Stimulated activated CD4-positive, alpha-beta T cell treated with anti-CD3 and anti-CD28 coated beads, TNF-alpha, amount 100 ng/mL, for 4 hours (primary cell): ENCODE measurements at places on chromosomes 2 and 18.

DNA sequence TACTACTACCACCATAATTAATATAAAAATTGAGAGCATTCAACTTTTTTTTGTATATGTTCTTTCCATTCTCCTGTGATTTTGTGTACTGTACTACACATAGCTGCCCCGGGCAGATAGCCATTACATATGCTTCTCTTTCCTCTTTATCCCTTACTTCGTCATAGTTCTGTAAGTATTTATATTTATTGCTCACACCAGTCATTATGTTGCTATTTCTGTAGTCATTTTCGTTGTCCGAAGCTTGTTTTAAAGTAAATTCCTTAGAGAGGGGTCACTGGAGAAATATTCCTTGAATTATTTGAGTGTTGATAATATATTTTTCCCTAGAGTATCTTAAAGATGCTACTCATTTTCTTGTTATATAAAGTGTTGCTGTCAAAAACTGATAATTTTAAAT, 144.0 kb downstream of the CLIP4 start:
- DNase-seq, result no peak

GRCh38 chr18:64513401-64513800, 364.5 kb upstream of the LINC00305 start:
- no peak for DNase-seq

DNA sequence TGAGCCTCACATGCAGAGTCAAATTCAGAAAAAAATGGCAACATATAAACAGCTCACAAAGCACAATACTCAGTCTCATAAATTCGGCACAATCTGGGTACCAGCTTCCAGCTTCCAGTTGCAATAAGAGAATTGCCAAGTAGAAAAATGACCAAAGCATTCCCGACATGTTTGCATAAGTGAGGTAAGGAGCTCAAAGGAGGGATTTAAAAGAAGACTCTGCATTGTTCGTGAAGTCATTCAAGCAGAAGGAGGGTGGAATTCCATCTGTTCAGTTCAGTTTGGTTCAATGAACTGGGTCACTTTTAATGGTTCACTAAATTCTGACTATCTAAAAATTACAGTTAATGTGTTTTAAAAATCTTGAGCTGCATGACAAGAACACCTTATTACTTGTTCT, 106.7 kb upstream of the KLHL14 start:
- no peak for DNase-seq

DNA sequence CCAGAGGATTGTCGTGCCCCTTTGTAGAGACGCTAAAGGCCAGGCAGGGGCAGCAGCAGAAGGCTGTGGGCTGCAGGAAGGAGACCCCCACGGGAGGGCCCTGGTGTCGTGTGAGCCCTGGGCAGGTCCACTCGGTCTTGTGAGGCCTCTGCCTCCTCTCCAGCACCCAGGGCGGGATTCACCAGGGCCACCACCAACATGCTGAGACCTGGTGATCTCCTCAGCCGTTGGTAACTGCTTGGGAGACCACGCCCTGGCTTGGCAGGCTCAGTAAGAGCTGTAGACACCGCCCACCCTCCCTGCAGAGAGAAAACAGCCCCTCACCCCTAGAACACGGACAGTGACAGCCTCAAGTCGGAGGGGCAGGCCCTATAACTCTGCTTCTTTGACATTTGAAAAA, 21.1 kb downstream of the MBP start:
- no peak for DNase-seq

DNA sequence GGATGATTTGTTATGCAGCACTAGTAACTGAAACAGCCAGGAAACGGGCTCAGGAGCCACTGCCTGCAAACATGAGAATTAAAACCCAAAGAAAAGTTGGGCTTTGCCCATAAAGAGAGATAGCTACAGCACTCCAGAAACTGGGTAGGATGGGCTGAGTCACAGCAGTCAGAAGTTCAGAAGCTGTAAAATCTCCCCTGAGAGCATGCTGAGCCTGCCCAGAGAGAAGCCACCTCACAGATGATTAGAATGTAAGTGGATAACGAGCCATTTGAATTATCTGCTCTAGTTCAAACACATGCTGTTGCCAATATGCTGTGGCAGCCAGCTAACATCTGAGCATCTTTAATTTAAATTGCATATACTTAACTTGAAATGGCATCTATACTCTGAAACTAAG, 388.1 kb upstream of the ACVR2A start:
- no peak for DNase-seq

DNA sequence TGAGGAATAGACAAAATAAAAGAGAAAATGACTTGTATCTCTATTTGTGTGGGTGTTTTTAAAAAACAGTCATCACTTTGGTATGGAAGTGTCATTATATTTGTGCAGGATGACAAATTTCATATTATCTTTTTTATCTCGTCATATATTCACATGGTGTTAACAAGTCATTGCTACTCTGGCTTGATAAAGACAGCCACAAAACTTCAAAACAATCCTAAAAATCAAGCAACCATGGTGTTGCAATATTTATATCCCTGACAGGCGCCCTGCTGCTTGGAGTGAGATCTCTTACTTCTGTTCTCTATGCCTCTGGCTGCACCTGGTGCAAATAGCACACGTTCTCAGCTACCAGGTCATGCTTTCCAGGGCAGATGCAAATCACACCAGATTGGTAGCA, 278.0 kb upstream of the EPHA4 start:
- DNase-seq, result no peak

DNA sequence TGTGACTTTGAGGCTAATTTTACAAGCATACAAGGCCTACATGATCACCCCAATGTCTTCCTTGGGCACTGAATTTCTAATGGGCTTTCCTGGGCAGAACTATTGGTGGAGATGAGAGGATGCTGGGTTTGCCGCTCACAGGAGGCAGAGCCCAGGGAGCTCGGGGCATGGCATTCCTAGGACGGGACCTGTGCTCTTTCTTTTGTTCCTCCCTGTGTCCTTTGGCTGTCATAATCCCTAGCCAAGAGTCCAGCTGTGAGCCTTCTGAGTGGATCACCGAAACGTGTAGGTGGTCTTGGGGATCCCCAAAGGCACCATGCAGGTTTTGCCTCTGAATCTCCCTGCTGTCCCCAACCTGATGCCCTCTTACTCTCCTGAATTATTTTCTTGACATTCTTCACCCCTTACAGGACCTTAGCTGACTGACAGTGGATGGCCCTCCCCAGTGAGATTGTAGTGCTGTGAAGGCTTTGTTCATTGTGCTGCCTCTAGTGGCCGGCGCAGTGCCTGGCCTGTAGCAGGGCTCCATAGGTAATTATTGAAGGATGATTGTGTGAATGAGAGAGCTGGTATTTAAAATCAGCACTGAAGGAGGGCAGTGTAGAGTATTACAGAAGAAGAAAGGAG, 221.9 kb downstream of the ZNF407 start:
- no peak for DNase-seq

DNA sequence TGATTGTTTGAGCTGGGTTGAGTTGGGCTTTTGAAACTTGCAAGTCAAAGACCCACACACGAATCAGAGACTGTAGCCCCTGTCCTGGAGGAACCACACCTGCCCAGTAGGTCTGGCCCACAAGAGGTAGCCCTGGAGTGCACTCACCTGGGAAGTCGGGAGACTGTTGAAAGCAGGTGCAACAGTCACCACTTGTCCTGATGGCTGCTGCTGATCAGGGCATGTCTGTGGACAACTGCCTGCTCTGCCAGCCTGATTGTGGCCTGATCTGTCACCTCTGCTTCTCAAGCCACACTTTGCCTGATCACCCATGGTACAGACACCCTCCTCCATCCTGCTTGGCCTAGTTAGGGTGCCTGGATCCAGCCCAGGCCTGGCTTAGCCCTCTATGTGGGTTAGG, 105.0 kb upstream of the HAAO start:
- no peak for DNase-seq

DNA sequence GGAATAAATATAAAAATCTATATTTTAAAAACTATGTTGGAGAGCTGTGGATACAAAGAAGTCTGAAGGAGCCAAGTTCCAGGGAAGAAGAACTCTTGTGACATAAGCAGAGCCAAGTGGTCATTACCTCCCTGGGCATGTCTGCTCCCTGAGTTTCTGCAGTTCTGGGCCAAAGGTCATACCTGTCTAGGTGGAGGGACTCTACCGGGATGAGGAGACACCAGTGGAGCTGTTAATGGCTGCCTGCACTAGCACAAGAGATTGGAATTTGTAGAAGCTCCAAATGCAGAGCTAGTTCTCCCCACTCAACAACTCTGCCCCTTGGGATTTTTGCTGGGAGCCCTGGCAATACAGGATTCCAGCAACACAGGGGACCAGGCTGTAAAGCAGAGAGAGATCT, 89.8 kb downstream of the ARHGAP28 start:
- DNase-seq, result no peak

GRCh38 chr2:209642146-209642820, 129.3 kb upstream of the UNC80 start:
- DNase-seq, result no peak

DNA sequence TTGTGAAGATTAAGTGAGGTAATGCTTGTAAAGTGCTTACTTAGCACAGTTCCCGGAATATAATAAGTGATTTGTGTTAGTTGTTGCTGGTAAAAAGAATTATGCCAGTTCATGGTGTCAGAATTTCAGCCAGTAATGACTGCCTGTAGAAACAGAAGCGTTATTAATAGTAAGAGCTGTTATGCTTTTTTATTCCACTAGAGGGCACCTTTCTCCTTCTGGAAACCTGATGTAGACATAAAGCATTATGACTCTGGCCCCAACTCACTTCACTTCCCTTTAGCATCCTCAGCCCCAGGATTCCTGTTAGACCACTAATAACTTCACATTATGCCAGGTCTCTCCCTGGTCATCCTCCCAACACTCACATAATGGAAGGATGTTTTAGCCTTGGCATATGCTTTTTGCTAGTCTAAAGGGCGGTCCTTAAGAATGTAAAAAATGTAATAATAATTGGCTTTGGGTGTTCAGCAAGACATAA, 34.9 kb downstream of the C18orf54 start:
- no peak for DNase-seq

DNA sequence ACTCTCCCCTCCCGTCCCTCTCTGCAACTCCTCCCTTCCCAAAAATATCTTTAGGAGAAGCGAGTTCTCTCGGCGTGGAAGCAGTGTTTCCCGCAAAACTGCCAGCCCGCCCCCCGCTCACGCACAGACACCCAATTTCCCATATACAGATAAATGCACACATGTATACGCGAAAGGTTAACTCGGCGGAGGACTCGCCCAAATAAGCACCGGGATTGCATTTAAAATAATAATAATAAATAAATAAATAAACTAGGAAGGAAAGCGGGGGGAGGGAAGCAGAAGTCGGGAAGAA, 70.0 kb upstream of the PSMD14 start:
- DNase-seq, result no peak

DNA sequence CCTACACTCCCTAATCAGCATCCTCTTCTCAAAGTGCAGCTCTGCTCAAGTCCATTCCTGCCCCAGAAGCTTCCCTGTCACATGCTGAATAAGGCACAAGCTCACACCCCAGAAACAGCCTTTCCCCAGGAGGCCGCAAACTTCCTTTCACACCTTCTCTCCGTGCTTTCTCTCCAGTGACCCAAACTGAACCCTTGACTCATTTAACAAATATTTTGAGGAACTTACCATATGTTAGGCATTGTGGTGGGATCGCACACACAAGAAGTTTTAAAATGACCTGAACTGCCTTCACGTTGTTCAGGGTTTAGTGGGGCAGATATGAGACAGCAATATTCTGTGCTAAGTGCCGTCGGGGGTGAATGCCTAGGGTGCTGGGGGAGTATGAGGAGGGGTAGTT, 161.3 kb downstream of the INSIG2 start:
- DNase-seq, result no peak
